NCI-H2081 (cell line): ENCODE measurements at places on chromosomes 13 and 19.

DNA sequence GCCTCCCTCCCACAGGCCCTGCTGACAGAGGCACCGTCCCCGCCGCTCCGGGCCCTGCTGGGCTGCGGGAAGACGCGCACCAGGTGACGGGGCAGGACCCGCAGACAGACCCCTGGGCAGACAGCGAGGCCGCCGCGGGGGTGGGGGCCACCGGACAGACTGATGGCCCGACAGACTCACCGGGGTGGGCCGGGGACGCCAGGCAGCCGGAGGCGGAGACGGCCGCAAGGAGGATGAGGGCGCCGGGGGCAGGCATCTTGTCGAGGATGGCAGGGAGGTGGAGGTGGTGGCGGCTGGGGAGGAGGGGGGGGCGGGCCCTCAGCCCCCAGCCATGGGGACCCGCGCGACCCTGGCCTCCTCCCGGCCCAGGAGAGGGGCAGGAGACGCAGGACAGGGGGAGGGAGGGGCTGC is 309 bp downstream of the LMTK3 start:
- no peak for DNase-seq

DNA sequence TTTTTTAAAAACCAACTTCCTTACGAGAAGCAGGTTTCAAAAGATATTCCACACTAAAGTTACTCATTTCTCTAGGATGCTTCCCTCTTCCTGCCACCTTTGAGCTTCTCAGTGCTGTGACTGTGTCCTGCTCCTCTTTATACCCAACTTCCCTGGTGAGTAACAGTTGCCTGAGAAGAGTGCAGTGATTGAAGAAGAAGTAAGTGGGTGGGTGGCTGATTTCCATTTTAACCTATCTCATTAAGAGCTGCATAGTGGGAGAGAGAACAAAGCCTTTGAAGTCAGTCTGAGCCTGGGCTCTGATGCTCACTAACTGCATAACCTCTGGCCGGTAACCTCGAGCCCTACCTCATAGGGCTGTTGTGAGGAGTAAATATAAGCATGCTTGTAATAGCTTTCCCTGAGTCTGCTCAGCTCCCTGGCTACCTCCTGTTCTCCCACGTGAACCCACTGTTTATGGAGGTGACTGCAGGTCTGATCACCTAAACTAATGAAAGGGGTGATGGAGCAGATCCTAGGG is 977.3 kb downstream of the UQCRFS1 start:
- DNase-seq = no peak

DNA sequence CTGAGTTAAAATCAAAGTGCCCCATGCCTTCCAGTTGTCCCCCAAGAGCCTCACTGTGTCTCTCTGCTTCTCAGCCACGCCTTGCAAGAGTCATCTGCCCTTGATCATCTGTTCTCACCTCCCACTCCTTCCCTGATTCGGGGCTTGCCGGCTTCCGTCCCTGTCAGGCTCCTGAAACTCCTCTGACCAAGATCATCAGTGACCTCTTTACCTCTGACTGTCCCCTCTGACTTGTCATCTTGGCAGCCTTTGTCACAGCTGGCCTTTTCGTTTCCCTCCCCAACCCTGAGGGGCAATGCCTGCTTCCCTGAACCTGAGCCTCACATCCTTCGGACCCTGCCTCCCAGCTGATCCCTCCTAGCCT is 66.3 kb downstream of the MAP4K1 start:
- DNase-seq = no peak

- DNase-seq = no peak
These were observed 172.2 kb downstream of the COL4A1 start for GRCh38 chr13:110134801-110135200.

GRCh38 chr19:17127671-17128070 is 52.1 kb downstream of the MYO9B start:
- no peak for DNase-seq

- DNase-seq = no peak
These were observed 180.9 kb downstream of the B3GLCT start for GRCh38 chr13:31380715-31381114.

- DNase-seq = no peak
These were observed 262.0 kb upstream of the TSHZ3 start for GRCh38 chr19:31611046-31611877.

DNA sequence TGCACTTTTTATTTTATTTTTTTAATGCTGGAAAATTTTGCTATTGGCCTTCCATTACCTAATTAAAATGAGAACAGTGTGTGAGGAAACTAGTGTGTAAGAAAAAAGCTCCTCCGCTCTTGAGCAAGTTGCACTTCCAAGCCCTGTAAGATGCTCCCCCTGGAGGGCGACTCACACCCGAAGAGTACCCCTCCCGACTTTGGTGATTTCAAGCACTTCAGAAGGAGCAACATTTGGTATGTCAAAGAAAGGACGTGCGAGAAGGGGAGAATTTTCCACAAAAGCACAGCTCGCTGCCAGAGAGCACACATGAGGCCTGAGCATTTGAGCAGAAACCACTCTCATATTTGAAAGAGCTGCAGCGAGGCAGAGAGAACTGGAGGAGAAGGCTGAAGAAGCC is 504.4 kb downstream of the FGF9 start:
- DNase-seq = no peak

DNA sequence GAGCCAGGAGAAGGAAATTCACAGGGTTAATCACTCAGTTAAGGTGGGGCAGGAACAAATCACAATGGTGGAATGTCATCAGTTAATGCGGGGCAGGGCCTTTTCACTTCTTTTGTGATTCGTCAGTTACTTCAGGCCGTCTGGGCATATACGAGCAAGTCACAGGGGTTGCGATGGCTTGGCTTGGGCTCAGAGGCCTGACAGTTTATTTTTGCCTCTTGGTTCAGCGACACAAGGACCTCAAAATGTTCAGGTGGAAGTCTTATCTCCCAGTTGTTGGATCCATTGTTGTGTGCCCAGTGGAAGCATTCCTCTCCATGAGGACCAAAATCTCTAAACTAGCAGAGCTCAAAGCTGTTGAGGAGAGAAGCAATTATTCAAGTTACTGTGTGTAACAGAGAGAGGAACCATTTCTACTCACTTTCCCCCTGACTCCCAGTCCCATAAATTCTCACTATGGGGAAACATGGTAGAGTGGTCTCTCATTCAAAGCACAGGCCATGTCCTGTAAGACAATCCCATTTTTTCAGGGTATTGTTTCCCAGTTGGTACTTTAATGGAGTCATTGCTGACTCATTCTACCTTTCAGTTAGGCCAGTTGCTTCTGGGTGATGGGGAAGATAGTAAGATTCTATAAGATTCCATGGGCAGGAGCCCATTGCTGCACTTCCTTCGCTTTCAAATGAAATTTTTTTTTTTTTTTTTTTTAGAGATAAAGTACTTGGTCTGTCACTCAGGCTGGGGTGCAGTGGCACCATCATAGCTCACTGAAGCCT is 8.8 kb upstream of the COX7A1 start:
- DNase-seq = no peak

- no peak for DNase-seq
These were observed 7.7 kb upstream of the SLC25A15 start for GRCh38 chr13:40781717-40782116.

DNA sequence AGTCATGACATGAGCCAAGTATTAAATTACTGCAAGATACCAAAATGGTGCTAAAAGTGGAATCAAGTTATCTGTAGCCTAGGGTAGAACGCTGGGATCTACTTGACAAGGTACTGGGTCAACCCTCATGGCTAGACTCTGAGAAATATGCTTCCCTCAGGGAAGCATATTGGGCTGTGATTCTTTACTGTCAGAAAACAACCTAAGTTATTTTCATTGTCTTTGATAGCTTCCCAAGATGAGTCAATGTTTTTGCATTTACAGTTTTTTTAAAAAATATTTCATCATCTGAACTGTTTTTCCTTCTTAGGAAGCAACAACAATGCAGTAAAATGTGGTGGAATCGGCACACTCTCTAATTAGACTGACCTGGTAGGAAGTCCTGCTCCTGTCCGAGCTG is 218.0 kb downstream of the RGCC start:
- DNase-seq = no peak

DNA sequence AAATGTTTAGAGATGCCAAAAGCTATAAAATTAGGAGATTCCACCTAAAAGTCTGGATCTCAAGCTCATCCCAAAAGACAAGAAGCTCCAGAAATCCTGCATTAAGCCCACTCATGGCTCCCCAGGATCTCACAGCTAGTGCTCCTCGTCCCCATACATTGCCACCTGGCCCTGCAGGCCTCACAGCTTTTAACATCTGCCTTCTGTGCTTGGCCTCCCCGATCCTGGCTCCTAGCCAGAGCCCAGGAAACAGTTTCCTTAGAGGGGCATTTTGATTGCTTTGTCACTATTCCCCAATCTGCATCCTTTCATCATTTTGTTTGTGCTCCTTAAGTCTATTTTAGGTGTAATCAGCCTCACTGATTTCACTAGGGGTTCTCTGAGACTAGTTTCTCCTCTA is 14.5 kb upstream of the DCT start:
- DNase-seq = peak; percentile 3

DNA sequence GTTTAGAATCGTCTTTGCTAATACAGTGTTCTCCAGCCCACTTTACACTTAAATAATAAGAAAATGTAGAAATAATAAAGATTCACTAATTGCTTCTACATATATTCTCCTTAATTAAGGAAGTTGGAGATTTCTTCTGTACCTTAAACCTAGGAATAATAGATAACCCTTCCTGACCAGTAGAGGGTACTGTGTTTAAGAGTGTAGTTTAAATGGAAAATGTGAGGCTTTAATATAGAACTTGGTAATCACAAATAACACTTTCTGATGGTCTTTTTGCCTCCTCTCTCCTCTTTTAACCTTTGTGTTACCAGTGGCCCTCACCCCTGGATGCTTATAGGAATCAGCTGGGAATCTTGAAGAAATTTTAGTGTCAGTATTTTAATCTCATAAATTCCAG is 20.7 kb downstream of the POMP start:
- DNase-seq = no peak

DNA sequence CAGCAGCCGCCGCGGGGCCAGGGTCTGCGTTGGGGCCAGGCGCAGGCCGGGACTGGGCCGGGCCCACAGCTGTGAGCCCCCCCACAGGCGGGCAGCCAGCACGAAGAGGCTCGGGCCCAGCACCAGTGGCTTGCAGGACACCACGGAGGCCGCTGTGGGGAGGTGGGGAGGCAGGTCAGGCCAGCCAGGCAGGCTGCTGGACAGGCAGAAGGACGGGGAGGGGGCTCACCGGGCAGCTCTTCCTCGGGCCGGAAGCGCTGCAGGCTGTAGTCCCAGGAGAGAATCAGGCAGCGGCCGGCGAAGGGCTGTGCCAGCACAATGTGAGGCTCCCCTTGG is 8.3 kb downstream of the LGI4 start:
- DNase-seq = no peak
